ENCODE measurements at places on chromosomes 3 and 15. TPM values are rescaled to one million over a fixed set of nuclear protein-coding genes. Genes with fewer than 3 reads are reported as not detected.

Gene SHF
- total RNA-seq, result 0.89 TPM

Gene ZWILCH
- total RNA-seq, result 11.2 TPM

Gene NR2F2
- total RNA-seq, result 22.9 TPM

DNA sequence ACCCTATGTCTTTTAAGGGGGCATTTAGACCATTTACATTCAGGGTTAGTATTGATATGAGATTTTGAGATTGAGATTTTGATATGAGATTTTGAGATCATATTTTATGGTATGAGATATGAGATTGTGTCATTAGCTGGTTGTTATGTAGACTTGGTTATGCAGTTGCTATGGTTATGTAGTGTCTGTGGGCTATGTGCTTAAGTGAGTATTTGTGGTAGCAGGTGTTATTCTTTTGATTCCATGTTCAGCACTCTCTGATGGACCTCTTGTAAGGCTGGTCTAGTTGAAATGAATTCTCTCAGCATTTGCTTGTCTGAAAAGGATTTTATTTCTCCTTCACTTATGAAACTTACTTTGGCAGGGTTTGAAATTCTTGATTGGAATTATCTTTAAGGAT, 225.4 kb downstream of the SATB1 start:
- no peak for DNase-seq

Gene CNOT10
- total RNA-seq, result 27.0 TPM

DNA sequence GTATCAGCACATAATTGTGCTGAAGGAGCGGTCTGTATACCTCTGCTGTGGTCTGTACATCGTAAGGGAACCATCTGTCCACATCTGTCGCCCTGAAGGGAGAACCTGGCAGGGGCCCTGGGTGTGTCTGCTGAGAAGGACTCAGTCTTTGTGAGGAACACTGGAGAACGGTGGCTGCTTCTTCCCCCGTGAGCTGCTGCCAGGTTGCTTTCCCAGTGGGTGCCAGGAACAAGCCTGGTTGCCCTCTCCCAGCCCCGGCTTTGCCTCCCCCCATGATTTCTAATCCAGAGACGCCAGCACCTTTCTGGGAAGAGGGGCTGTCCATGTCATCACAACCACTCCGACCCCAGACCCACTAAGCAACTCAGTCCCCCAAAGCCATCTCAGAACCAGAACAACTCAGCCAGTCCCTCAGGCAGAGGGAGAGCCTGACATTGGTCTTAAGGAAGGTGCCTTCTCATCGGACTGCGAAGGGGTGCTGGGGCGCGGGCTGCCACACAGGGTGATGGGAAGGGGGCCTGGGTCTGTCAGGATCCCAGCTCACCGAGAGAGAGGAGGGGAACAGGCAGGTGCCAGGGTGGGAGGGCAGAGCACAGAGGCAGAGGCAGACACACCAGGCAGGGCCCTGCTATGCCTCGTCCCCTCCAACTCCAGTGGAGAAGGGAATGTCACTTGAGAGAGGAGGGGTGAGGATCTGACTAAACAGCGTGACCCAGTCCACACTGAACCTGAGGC, 8.5 kb downstream of the TNK2 start:
- DNase-seq, result no peak

DNA sequence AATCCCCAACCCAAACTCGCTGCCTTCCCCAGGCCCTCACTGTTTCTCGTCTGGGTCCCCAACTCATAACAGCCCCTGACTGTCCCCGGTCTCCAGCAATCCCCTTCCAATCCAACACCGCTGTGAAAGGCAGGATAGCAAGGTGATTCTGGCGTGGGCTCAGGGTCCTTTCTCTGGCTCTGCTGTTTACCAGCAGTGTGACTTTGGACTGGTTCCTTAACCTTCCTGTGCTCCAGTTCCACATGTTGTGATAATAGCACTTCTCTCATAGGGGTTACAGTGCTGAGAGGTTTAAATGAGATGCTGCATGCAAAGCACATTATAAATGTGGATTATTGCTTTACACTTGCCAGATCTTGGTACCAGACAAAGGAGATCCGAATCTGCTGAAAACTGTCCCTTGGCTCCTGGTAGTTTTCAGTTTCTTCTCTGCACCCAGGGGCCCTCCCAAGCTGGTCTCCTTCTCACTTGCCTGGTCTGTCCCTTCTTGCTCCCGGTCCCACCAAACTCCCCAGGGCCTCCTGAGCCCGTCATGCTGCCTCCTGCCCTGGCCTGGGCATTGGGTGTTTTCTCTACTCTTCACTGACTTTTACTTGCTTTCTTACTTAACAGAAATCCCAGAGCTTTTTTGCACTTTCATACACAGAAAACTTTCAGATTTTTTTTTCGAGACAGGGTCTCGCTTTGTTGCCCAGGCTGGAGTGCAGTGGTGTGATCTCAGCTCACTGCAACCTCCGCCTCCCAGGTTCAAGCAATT, 26.8 kb upstream of the CYP11A1 start:
- no peak for DNase-seq

Gene PCBP4
- 144 TPM for total RNA-seq

GRCh38 chr3:189404797-189405484, 226.2 kb upstream of the TP63 start:
- DNase-seq, result no peak

Measured in kidney epithelial cell (primary cell).